Natural killer cell treated with Interleukin-12 subunit alpha and Interleukin-12 subunit beta and Interleukin-15 and Interleukin-18, amount 100 ng/mL, for 72 hours (primary cell): ENCODE measurements at places on chromosomes 4 and X.
A peak's percentile ranks its signal among the peaks of the same experiment; 100 is the strongest.

DNA sequence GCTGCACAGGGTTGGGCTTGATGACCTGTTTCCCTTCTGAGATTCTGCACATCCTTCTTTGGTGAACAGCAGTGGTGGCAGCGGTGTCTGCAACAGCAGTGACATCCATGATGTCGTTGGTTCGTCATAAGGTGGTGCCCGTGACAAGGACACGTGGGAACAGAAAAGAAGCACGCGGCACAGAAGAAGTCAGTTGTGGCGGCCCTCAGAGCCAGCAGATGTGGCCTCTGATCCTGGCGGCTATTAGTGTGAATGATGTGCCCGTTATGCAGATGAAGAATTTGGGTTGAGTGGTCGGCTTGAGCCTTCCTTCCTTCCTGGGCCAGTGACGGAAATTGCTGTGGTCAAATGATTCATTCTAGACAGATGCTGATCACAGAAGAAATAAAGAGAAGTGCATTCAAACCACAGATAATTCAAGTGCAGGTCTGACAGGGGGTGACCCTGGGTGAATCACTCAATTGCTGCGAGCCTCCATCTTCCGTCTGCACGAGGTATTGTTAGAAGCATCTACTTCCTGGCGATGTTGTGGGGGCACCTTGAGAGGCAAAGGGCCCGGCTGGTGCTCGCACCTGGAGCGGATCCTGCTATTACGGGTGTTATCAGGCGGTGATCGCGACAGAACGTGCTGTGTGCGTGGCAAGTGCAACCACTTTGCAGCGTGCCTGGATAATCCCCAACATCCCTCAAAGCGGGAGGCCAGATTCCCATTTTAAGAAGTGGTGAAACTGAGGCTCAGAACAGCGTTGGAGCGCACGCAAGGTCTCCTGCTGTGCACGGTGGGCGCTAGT lies 215.2 kb upstream of the PSAPL1 start:
- peak; percentile 81 for DNase-seq

- no peak for DNase-seq
These were observed 161.1 kb upstream of the NAP1L5 start for GRCh38 chr4:88858752-88859151.

GRCh38 chr4:100954046-100954445 lies 393.3 kb downstream of the PPP3CA start:
- no peak for DNase-seq

DNA sequence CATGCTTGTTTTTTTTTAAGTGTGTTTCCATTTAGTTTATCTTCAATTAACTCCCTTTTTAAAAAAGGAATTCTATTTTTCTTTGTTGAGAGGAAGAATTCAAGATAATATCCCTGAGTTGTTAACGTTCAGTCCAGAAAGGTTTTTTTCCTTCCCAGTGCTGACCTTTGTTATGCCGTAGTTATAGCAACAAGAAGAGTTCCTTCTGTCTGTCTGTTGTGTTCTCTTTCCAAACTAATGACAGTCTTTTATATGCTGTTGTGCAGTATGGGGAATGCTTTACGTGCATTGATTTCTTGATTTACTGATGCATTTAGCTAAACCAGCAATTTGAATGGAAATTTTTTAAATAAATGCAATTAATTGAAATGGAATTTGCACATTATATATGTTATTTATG lies 6.6 kb upstream of the CXXC4 start:
- DNase-seq = no peak

DNA sequence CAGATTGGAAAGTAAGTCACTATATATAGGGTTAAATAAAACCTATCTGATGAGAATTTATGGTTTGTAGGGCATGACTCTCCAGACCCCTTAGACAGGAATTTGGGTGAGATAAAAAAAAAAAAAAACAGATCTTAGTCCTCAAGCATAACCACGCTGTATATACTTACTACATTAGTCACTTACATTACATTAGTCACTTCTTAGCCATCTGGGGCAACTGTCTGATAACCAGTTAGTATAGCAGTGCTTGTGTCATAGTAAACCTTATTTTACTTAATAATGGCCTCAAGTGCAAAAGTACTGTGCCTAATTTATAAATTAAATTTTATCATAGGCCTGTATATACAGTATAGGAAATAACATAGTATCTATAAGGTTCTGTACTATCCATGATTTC lies 60.2 kb upstream of the RPS6KA6 start:
- DNase-seq = no peak

DNA sequence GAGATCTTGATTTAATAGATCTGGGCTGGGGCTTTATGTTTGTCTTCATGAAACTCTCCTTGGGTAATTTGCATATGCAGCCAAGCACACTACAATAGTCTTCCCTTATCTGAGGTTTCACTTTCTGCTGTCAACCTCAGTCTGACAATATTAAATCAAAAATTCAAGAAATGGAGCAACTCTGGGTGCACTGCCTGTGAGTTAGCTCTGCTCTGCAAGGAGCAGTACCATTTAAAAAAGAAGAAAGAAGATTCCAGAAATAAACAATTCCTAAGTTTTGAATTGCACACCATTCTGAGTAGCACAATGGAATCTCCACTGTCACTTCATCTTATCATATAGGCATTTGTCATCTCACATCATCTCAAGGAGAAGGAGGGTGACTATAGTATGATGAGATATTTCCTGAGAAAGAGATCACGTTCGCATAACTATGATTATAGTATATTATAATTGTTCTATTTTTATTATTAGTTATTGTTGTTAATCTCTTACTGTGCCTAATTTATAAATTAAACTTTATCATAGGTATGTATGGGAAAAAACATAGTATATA lies 9.4 kb downstream of the FNIP2 start:
- DNase-seq = no peak

GRCh38 chr4:125091-125771 lies 930 bp downstream of the ZNF718 start:
- DNase-seq = peak; percentile 61

DNA sequence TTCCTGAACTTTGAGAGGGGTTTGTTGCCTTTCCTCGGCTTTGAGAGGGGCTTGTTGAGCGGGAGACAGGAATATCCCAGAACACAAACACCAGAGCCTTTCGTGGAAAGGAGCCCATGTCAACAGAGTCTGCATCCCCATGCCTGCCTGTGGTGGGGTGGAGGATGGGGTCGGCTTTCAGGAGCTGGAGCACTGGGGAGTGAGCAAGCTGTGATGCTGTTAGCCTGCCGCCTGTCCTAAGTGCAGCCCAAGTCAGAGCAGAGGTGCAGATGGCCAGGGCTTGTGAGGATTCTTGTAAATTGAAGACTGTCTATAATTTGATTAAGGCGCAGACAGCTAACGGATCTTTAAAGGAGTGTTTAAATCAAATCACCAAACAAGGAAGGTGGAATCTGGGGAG lies 103.3 kb upstream of the ANK2 start:
- DNase-seq = no peak

- DNase-seq = no peak
These were observed 283.9 kb upstream of the GPC4 start for GRCh38 chrX:133699023-133699728.

DNA sequence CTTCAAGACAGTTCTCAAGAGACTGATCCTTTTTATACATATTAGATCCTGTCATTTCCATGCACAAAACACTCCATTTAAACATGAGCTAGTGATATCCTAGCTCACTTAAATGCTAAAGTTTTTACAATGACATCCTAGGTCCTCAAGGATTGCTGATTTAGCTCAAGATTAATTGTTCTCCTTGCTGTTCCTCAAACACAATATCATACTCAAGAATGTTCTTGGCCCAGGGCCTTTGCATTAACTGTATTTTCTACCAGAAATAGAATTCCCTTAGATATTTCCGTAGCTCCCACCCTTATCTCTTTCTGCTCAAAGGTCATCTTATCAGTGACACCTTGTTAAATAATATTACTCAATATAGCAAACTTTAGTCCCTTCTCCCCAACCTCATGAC lies 270.1 kb downstream of the GALNTL6 start:
- no peak for DNase-seq

DNA sequence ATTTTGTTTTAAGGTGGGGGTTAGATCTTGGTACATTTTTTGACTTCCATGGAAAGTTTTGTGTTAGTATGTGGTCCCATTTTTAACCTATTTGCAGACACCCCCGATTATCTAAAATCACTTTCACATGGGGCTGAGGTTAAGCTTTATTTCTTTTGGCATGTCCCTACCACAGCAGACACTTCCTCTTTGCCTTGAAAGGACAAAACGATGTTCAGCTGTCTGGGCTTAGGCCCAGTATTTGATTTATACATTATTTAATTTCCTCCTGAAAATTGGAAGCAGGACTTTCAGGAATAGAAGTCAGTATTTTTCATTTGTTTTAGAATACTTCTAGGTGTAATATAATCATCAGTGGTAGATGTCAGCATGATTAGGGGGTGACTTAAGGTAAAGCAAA lies 112.4 kb upstream of the SPRY1 start:
- DNase-seq = no peak

DNA sequence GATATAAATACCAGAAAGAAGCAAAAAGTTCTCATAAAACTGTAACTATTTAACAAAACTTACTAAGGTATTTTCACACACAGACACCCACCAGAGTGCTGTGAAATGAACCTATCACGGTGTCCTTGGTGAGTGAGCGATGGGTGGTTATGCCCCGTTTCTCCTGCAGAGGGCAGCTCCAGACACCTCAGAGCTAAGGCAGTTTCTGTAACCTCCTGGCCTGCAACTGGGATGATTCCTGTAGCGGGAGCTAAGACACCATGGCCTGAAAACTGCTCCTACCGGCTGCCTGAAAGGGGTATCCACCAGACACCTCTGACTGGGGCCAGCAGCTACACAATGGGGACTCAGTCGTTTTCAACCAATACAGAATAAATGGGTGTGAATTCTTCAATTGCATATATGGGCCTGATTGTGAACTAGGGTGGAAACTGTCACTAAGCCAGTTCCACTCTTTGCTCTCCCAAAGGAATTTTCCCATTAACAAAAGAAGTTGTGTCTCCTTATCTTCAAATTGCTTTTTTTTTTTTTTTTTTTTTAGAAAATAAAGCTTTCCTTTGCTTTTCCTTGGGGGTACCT lies 2375.8 kb upstream of the TENM3 start:
- DNase-seq = no peak

DNA sequence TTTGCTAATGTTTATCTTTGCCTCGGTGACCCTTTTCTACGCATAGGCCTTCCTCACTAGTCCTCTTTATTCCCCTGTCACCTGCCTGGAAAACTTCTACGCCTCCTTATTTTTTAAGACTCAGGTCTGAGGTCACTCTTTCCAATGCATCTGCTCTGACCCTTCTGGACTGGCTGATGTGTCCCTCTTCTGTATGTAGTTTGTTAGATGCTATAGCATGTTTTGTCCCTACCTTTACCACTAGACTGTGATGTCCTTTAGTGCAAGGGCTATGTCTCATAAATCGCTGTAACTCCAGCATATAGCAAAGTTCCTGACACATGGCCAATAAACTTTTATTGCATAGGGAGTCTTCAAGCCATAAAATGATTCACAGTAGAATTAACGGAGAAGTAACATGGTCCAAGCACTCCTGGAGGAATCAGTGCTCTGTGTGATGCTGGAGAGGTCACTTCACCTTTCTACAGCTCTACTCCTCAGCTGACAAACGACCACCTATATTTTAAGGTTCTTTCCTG lies 872.5 kb upstream of the SLIT2 start:
- DNase-seq = no peak

DNA sequence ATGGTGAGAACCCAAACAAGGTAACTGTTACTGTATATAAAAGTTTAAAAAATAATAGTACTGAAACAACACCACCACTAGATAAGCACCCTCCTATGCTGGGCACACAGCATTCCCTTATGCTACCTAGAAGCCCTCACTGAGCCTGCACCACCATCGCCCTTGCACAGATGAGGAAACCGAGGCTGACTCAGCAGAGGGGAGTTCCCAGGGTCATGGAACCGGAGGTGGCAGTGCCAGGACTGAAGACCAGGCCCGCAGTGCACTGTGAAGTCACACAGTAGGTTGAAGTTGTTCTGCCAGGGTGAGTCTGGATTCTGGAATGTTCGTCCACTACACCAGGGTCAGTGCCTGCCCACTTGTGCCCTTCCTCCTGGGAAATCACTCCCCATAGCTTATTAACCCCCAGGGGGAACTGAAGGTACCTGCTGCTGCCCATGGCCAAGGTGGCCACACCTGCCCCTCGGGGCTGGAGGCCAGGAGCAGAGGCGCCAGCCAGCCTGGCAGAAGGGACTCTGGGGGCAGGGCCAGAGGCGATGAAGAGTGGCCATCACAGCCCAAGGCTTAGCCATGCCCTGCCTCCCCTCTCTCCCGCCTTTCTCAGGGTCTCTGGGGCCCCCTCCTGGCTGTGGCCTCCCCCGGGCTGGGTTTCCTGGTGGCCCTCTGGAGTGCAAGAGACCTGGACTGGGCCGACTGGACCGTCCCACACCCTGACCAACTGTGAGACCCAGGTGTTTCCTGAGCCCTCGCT lies 15.1 kb upstream of the ABLIM2 start:
- no peak for DNase-seq

DNA sequence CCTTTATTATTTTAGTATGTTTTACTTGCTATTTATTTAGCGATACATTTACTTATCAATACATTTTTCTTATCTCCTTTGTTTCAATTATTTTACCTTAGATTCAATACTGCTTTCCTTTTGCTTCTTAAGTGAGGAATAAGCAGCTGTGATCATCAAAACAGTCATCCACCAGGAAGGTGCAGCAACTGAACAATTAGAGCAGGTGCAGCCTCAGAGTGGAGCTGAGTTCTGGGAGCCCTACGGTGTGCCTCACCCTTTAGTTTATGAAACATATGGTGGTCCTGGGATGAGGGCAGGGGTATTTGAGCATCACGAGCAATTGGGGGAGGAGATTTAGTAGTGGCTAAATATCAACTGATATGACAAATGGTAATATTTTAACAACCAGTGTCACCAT lies 111.0 kb downstream of the FRYL start:
- no peak for DNase-seq

- DNase-seq = no peak
These were observed 117.2 kb upstream of the MED14 start for GRCh38 chrX:40852586-40852985.

DNA sequence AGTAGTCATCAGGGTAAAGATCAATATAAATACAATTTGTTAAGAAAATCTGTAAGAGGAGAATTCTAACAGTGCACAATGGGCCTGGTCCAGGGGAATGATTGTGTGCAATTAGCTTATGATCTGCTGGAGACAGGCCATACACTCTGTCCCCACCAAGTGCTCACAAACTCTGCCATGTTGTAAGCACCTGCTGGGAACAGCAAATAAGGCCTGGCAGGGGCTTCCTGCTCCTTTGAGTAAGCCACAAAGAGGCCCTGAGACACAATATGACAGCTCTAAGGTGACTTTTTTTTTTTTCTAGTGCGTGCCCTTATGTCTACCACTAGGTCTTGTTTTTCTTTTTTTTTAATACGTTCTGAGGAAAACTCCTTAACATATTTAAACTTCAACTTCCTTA lies 866.3 kb upstream of the PCDH7 start:
- no peak for DNase-seq

- no peak for DNase-seq
These were observed 3.9 kb downstream of the TFDP3 start for GRCh38 chrX:133214301-133214700.

- DNase-seq = no peak
These were observed 4.4 kb downstream of the FBXW7 start for GRCh38 chr4:152531479-152531878.
